ENCODE measurements at places on chromosomes 16 and 17. TPM values are rescaled to one million over a fixed set of nuclear protein-coding genes. Genes with fewer than 3 reads are reported as not detected.

- DNase-seq, result peak; percentile 57
Observed at GRCh38 chr17:9874722-9875121, 30.3 kb downstream of the RCVRN start.

GRCh38 chr16:23072084-23072599, 77.1 kb downstream of the USP31 start:
- DNase-seq, result no peak

Gene CORO6
- total RNA-seq, result 1.00 TPM

- peak; percentile 91 for DNase-seq
Observed at GRCh38 chr17:49994085-49995054, 654 bp downstream of the DLX3 start.

DNA sequence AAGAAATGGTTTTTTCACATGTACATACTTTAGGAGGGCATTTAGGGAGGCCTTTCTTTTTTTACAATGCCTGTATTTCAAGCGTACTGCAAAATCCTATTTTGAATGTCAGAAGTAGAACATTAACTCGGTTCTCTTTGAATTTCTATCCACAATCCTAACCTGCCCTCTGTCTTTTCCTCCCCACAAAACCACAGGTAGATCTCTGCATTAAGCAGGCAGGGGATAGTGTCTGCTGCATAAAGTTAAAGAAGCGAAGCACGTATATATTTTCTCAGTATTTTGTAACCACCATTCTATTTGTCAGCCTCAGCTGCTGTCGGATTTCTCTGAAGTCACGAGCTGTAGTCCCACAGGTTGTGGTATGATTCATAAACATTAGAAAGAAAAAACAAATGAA, 137.5 kb downstream of the SHISA6 start:
- no peak for DNase-seq

Gene DOC2A
- 6.2 TPM for total RNA-seq
